Smooth muscle cell of the pulmonary artery (primary cell): ENCODE measurements at places on chromosomes 13 and 19. TPM values are rescaled to one million over a fixed set of nuclear protein-coding genes. Genes with fewer than 3 reads are reported as not detected.

ZNF225 gene
- 5.6 and 7.4 TPM in 2 replicates for total RNA-seq

FRY gene
- total RNA-seq, result 16.5 and 28.3 TPM in 2 replicates

SLC25A41 gene
- total RNA-seq, result 0.07 TPM in 1 of 2 replicates, not detected in the other

CYP4F3 gene
- total RNA-seq, result not detected in 2 replicates

ZNF491 gene
- total RNA-seq, result 3.0 and 4.4 TPM in 2 replicates

OR4F17 gene
- not detected in 2 replicates for total RNA-seq

OR10H3 gene
- total RNA-seq, result not detected in 2 replicates

BRCA2 gene
- total RNA-seq, result 1.6 and 3.1 TPM in 2 replicates

CCDC8 gene
- total RNA-seq, result 20.0 and 21.8 TPM in 2 replicates

TMEM238 gene
- 0.23 and 0.39 TPM in 2 replicates for total RNA-seq

SBSN gene
- total RNA-seq, result 4.5 and 6.7 TPM in 2 replicates

GSX1 gene
- total RNA-seq, result not detected in 2 replicates

ANKLE1 gene
- total RNA-seq, result 0.40 and 0.52 TPM in 2 replicates

TPTE2 gene
- not detected in 2 replicates for total RNA-seq

ARMC6 gene
- total RNA-seq, result 28.7 and 51.1 TPM in 2 replicates

IGLON5 gene
- 0.13 TPM in 2 replicates for total RNA-seq

SELENOV gene
- not detected in 2 replicates for total RNA-seq

SIGLEC8 gene
- not detected in 2 replicates for total RNA-seq

GYS1 gene
- total RNA-seq, result 108 and 117 TPM in 2 replicates

TJP3 gene
- not detected in 2 replicates for total RNA-seq

F7 gene
- total RNA-seq, result 0.13 TPM in 1 of 2 replicates, not detected in the other

SLC17A7 gene
- total RNA-seq, result 0.17 and 0.20 TPM in 2 replicates

URAD gene
- total RNA-seq, result not detected in 2 replicates

ZNF841 gene
- 22.6 and 23.6 TPM in 2 replicates for total RNA-seq

ZNF829 gene
- total RNA-seq, result 2.6 and 3.4 TPM in 2 replicates

CLDN10 gene
- 0.59 and 3.4 TPM in 2 replicates for total RNA-seq

RDH8 gene
- total RNA-seq, result not detected in 2 replicates

RAB3A gene
- total RNA-seq, result 8.6 and 10.4 TPM in 2 replicates

CYP2A7 gene
- not detected in 2 replicates for total RNA-seq

ZNF560 gene
- total RNA-seq, result 0.33 and 1.1 TPM in 2 replicates

RASAL3 gene
- 0.07 TPM in 2 replicates for total RNA-seq

CPB2 gene
- not detected in 2 replicates for total RNA-seq

UPK1A gene
- 0.10 and 0.13 TPM in 2 replicates for total RNA-seq

ZNF253 gene
- total RNA-seq, result 3.1 and 3.2 TPM in 2 replicates

EGLN2 gene
- total RNA-seq, result 70.8 and 81.6 TPM in 2 replicates

BEST2 gene
- total RNA-seq, result not detected in 2 replicates

NXNL1 gene
- not detected in 2 replicates for total RNA-seq

LRRC4B gene
- 0.26 and 1.2 TPM in 2 replicates for total RNA-seq

ANKRD24 gene
- total RNA-seq, result 2.1 and 2.5 TPM in 2 replicates

MIR17HG gene
- 1.9 and 3.8 TPM in 2 replicates for total RNA-seq

CEACAM18 gene
- not detected in 2 replicates for total RNA-seq

LYL1 gene
- 0.91 and 1.3 TPM in 2 replicates for total RNA-seq

RPL21 gene
- total RNA-seq, result 339 and 477 TPM in 2 replicates

TEX101 gene
- total RNA-seq, result not detected in 2 replicates

ANGPTL4 gene
- total RNA-seq, result 32.2 and 45.7 TPM in 2 replicates

TMEM255B gene
- 0.13 and 1.2 TPM in 2 replicates for total RNA-seq

ZNF738 gene
- 2.6 and 3.1 TPM in 2 replicates for total RNA-seq

FPR1 gene
- 0.20 TPM in 1 of 2 replicates, not detected in the other for total RNA-seq
